ENCODE measurements at places on chromosomes 16 and 17. TPM values are rescaled to one million over a fixed set of nuclear protein-coding genes. Genes with fewer than 3 reads are reported as not detected.

CCL5 gene
- total RNA-seq: 1.7 TPM

C16orf74 gene
- total RNA-seq: 1.1 TPM

TAC4 gene
- total RNA-seq: not detected

SHBG gene
- total RNA-seq: 0.82 TPM

DNA sequence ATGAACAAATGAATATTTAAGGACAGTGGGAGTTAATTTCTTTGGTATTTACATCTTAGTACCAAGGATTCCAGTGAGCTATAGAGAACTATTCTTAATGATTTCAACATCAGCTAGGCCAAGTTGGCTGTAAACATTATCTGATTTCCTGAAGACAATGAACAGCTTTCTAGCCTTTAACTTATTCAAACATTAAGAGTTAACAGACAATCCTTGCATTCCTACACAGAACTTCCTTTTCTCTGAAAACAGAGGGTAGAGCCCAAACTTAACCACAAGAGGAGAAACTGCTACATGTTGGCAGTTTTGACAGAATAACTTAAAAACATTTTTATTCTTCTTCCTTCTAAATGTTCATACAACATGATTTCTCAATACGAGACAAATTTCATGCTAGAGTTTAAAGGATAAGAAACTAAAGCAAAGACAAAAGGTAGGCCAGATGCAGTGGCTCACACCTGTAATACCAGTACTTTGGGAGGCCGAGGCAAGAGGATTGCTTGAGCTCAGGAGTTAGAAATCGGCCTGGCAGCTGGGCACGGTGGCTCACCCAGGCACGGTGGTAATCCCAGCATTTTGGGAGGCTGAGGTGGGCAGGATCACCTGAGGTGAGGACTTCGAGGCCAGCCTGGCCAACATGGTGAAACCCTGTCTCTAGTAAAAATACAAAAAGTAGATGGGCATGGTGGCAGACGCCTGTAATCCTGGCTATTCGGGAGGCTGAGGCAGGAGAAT, 4.4 kb downstream of the CRLF3 start:
- DNase-seq: no peak

DNA sequence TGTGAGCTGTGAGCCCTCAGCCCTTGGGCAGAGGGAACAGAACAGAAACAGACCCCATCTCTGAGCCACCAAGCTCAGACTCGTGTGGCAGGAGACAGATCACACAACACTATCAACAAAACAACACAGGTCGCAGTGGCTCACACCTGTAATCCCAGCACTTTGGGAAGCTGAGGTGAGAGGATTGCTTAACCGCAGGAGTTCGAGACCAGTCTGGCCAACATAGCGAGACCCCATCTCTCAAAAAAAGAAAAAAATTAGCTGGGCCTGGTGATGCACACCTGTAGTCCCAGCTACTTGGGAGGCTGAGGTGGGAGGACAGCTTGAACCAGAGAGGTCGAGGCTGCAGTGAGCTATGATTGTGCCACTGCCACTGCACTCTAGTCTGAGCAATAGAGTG, 5.5 kb upstream of the QPRT start:
- no peak for DNase-seq

DNA sequence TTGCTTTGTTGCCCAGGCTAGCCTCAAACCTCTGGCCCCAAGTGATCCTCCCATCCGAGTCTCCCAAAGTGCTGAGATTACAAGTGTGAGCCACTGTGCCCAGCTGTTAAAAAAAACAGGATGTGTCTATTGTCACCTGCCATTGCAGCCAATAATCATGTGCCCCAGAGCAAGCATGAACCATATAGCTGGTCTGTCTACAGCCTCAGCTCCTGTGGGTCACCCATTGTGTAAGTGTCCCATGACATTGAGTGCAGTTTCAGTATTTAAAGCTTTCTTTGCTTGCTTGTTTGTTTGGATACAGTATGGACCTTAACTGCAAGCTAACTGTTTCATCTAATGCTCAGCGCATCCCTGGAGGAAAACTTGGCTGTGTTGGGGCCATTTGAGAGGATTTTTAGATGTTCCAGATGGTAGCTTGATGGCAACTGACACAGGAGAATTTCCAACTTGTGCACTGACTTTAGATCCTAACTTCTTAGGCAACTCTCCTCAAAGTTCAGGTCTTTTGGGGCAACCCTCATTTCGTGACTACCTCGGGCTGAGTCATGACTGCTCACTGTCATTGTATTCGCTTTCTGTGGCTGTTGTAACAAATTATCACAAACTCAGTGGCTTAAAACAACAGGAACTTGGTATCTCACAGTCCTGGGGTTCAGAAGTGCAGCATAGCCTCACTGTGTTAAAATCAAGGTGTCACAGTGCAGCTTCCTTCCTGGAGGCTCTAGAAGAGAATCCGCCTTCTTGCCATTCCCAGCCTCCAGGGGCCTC, 30.3 kb upstream of the ADORA2B start:
- DNase-seq: no peak

DNA sequence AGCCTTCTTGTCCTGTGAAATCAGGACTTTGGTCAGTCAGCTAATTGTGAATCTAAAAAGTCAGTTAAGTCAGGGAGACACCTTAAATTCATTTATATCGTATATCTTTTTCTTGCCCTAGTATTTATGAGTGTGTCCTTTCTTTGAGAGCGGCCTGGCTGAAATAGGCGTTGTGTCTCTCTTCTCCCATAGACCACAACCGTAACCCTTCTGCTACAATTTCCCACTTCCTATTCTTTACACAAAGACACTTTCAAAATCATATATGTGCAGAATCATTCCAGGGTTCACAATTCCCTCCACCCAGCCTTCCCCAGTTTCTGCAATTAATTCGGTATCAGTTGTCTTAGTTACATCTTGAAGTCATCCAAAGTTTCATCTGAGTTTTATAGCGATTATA, 14.0 kb upstream of the COTL1 start:
- DNase-seq: no peak

GRCh38 chr17:27944546-27945332, 51.6 kb upstream of the LYRM9 start:
- no peak for DNase-seq

DNA sequence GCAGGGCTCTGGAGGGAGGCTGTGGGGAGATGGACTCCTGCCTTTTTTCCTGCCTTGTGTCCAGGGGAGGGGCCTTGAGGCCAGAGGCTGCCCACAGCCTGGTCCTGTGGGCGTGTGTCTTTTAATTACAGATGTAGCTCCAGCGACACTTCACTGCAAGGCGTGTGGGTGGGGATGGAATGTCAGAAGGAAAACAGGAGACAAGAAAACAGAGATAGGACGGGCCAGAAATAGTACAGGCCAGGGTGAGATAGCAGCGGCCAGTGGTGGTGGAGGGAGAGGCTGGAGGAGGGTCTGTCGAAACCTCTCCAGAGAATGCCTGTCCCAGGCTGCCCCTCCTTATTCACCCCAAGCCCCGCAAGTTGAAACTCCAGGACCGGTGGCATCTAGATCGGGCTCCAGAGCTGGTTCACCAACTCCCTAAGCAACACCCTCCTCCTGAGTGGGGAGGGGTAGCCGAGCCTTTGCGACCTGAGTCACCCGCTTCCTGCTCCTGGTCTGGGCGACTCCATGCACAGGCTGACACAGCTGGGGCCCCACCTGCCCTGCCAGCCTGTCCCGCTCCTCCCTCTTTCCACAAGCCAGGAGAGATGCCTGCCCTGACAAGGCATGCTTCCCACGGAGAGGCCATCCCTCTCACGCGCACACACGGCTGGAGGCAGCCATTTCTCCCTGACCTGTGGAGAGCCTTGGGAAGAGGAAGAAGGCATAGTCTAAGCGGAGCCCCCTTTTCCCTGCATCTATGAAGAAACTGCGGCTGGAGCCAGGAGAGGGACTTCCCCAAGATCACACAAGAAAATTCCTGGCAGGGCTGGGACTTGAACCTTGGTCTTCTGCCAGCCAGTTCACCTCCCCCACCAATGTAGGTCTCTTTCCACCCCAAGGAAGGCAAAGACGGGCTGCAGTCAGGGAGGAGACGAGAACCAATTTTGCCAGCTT, 6.6 kb upstream of the JUP start:
- peak; percentile 82 for DNase-seq

DNA sequence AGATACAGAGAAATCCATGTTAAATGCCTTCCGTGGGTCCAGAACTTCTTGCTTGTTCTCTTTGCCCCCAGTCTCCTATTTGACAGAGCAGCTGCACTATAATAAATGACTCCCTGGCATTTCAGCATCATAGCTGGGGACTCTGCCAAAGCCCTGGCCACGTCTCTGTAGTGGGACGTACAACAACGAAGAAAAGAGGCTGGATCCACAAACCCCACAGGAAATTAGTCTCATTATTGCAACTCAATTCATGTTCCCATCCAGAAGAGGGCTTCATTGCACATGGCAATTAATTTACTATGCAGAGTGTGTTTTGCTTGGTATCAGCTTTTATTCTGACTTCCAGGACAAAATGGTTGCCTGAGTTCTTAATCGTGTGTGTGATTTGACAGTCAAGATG, 121.3 kb downstream of the CDH13 start:
- DNase-seq: peak; percentile 77

DNA sequence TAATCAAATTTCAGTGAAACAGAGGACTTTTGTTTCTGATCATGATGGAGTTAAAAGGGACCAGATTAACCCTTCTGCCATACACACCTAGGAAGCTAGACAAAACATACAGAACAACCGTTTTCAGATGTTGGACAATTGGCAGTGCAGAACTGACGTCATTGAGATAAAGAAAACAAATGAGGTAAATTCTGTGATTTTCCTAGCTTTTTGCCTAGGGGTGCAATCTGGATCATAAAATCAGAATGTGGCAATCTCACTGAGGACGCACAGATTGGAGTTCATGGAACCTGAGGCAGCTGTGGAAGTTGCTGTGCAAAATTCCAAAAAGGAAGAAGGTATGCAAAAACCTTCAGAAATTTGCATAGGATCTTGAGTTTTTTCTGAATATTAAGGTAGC, 15.0 kb upstream of the USP32 start:
- DNase-seq: no peak

Data from right cardiac atrium (tissue), 5 donors.